ENCODE measurements at places on chromosomes 1 and 21. TPM values are rescaled to one million over a fixed set of nuclear protein-coding genes. Genes with fewer than 3 reads are reported as not detected.

DNA sequence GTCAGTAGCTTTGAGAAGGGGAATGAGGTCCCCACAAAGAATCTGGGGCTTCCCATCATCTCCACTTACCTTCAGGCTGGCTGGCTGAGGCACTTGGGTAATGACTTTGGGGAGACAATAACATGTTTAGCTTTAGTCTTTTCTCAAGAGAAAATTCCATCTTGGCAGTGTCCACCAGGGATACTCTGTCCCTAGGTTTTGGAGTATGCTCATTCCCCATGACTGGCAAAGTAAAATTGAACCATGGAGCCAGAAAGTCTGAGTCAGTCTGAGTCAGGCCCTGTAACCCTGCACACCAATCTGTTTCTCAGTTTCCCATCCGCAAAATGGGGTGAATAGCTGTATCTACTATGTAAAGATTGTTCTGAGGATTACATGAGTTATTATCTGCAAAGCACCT lies 28.2 kb downstream of the RUNX1 start:
- DNase-seq = no peak

GRCh38 chr1:17447501-17447992 lies 8.1 kb upstream of the RCC2 start:
- DNase-seq = no peak

Gene RAB3B
- total RNA-seq = 2.2 TPM

Gene PNRC2
- total RNA-seq = 181 TPM

Measured in stomach (tissue), 19 donors.